Activated CD4-positive, alpha-beta T cell treated with anti-CD3 and anti-CD28 coated beads for 4 hours (primary cell): ENCODE measurements at places on chromosomes 11 and 22.

- DNase-seq = no peak
Observed at GRCh38 chr11:114163830-114164401, 104.4 kb downstream of the ZBTB16 start.

- DNase-seq = no peak
Observed at GRCh38 chr11:61637277-61637676, 42.9 kb upstream of the DAGLA start.

- DNase-seq = no peak
Observed at GRCh38 chr22:49334976-49335375, 492.7 kb downstream of the BRD1 start.

DNA sequence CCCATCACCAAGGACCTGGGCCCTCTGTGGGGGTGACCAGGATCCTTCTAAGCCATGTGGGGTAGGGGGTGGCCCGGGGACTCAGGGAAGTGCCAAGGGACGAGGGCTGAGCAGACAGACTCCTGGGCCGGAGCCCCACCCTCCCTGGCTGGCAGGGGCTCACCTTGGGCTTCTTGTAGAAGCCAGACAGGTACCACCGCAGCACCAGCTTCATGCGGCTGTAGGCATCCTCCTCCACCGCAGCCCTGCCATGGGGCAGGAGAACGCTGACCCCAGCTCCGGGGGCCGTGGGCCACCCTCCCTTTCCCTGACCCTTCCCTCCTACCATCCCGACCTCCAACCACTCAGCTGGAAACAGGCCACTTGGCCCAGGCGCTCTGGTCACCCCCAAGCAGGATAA, 45.9 kb upstream of the CARS1 start:
- no peak for DNase-seq

DNA sequence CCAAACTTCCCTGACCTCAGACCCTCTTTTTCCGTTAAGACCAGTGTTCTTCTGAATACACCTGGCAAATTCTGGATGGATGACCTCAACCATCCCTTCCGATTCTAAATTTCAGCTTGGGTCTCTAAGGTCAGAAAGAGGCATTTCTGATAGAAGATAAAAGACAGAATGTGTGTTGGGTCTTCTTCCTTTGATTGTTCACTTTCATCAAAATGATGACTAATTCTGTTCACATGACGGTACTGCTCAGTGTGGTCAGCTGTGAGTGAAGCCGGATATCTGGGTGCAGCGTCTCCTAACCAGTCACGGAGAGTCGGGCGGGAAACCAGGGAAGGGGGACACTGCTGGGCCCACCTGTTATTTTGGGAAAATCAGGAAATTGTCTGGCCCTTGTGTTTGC, 151.6 kb upstream of the NAV2 start:
- no peak for DNase-seq
